ENCODE measurements at places on chromosomes 2 and 18.
A peak's percentile ranks its signal among the peaks of the same experiment; 100 is the strongest.

DNA sequence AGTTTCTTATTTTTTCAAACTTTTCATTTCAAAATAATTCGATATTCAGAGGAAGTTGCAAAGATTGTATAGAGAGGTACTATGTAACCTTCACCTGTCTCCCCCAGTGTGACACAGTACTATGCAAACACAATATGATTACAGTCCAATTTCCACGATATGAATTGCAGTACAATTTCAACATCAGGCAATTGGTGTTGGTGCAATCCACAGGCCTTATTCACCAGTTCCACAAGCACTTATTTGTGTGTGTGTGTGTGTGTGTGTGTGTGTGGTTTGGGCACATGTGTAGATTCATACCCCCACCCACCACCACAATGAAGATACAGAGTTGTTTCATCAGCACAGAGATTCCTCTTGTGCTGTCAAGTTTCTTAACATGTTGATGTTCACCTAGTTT lies 69.7 kb upstream of the ARL4C start:
- DNase-seq, result no peak

DNA sequence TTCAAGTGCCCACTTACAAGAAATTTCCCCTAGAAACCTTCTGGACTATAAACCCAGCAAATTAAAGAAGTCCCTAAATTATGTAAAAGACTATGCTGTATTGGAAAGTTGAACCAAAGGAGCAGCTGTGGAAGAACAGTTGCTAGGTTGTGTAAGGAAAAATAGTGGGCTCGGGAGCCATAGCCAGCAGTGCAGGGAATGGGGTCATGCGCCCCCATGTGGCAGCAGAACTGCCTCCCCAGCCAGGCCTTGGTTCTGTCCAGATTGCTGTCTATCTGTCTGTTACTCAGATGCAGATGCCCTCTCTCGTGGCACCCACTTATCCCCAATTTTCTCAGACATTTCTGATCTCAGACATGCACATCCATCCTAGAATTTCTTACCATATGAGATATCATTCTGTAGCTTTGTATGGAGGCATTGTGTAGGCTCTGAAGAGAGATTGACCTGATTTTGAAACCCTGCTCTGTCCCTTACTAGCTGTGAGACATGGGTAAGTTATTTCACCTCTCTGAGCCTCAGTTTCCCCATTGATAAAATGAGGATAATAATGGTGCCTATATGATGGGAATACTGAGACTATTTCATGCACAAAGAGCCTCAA lies 258.3 kb downstream of the SS18 start:
- DNase-seq, result peak; percentile 82

DNA sequence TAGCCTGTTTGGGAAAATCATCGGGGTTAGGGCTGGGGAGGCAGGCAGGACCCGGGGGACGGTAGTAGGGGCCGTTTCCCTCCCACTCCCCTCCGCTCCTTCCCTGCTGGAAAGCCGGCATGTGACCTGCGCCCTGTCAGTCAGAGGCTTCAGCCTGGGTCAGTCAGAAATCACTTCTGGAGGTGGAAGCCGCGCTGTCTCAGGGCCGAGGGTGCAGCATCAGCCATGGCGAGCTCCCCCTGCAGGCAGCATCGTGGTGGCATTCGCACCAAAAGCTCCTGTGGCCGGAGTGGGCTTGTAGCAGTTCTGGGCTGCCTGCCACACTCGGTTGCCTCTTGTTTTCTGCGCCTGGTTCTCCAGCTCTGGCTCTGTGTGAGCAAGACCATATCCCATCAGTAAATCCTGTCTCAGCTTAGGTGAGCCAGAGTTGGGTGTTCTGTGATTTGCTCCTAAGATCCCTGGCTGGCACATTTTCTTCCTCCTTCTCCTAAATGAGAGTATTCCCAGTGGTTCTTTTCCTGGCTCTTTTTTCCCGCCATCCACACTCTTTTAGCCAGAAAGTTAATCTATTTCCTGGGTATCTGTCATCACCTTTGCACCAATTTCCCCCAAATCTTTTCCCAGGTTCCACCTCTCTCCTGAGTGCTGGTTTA lies 123.9 kb upstream of the CD302 start:
- DNase-seq, result peak; percentile 61

GRCh38 chr2:117956036-117956796 lies 57.7 kb downstream of the CCDC93 start:
- DNase-seq, result no peak

- DNase-seq, result no peak
Observed at GRCh38 chr2:174613531-174613930, 15.9 kb upstream of the WIPF1 start.

DNA sequence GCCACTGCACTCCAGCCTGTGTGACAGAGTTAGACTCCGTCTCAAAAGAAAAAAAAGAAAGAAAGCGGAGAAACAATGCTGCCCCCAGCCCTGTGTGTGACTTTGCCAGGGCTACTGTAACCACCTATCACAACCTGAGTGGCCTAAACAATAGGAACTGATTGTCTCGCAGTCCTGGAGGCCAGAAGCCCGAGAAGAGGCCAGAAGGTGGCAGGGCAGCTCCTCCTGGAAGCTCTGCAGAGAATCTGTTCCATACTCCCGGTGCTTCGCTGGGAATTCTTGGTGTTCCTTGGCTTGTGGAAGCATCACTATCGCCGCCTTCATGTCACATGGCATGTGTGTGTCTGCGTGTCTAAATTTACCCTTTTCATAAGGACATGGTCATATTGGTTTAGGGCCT lies 14.4 kb upstream of the RAB17 start:
- no peak for DNase-seq

DNA sequence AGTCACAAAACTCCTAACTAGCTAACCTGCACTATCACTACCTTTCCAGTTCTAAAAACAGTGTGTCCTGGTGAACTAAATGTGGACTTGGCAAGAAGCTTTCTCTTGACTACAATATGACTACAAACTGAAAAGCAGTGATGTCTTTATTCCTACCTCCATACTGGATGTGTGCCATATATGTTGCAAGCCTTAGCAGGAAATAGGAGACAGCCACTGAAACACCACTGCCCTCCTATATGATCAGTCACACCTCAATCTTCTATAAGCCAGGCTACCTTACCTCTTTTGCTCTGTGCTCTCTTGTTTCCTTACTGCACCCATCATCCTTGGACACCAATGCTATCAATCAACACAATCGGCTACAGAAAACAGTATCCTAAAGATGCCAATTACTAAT lies 34.1 kb downstream of the SS18 start:
- DNase-seq, result no peak

GRCh38 chr2:86336675-86337243 lies 667 bp downstream of the REEP1 start:
- DNase-seq, result peak; percentile 57

DNA sequence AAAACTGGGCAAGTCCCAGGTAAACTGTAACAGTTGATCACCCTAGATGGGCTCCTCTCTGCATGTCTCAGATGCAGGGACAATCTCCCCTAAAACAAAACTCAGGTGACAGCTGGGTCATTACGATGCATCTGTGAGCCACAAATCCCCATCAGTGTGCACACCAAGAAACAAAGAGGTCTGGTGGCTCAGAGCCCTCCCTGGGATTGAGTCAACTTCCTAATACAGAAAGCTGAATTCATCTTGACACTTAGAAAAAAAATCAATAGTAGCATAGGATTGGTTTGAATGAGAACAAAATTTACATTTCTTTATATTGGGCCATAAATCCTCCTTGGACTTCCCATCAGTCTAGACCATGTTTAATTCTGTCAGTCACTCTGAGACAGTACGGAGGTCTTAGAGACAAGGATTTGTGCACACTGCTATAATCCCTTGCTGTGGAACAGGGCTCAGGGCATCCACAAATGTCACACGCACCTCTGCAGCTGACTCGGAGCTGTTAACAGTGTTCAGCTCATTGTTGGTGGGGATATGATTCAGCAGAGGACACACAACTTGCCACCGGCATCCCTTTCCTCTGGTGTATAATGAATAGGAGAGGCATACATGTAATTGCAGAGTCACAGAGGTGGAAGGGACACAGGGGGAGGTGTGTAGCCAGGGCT lies 44.5 kb upstream of the DAPL1 start:
- DNase-seq, result no peak

- no peak for DNase-seq
Observed at GRCh38 chr2:205496370-205496769, 185.9 kb upstream of the NRP2 start.

- no peak for DNase-seq
Observed at GRCh38 chr2:208335-208734, 55.5 kb downstream of the SH3YL1 start.

DNA sequence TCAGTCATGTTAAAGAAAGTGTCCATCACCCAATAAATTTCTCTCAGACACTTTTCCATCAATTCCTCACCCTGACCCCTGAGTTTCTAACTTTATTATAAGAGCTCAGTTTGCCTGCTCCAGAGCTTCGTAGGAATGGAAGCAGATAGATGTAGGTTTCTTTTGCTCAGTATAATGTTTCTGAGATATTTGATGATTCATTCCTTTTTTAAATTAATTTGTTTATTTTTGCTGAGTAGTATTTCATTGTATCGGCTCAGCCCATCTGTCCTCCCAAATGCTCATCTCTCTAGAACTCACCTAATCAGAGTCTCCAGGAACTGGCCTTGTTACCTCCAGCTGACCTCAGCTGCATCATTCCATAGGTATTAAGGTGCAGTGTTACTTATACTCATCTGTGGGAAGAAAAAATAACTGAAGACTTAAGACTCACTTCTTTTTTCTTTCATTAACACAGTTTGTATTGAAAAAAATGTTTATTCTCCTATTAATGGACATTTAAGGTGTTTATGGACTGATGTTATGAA lies 11.9 kb upstream of the BCL2L11 start:
- no peak for DNase-seq

DNA sequence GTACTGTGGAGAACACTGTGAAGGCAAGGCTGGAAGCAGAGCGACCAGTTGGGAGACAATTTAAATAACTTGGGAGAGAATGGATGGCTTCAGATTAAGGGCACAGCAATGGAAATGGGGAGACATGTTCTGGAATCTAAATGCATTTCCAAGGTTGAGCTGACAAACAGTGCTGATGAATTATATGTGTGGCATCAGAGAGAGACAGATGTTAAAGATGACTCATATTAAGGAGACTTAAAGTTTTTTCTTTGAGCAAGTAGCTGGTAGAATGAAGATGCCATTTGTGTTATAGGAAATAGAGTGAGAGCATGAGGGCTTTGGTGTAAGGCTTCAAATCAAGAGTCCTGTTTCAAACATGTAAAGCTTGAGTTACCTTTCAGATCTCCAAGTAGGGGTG lies 441.8 kb downstream of the SETBP1 start:
- no peak for DNase-seq

GRCh38 chr2:171389325-171389724 lies 44.5 kb downstream of the METTL8 start:
- DNase-seq, result no peak
